ENCODE measurements at places on chromosomes 13 and 19.
A peak's percentile ranks its signal among the peaks of the same experiment; 100 is the strongest.

- peak; percentile 54 for DNase-seq
These were observed 303.3 kb downstream of the POU4F1 start for GRCh38 chr13:78299832-78300623.

GRCh38 chr13:48923376-48923775 lies 52.3 kb upstream of the FNDC3A start:
- DNase-seq, result no peak

DNA sequence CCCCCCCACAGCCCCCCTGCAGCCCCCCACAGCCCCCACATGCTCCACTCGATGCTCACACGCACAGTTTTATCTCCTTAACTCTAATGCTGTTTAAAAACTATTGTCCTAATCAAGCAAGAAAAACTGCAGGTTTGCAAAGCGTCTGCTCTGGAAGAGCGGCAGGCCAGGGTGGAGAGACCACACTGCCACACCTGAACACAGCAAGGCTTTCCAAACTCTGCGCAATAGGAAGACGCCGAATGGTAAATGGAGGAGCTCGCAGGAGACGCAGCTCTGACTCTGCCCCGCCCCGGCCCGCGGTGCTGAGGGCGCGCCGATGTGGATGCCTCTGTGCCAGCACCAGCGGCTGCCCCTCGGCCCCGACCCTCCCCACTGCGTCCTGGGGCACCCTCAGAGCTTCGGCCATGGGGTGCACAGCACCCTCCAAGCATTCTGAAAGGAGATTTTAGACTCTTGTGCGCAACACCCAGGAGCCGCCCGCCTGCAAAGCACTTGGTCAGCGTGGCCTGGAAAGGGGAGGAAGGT lies 32.4 kb downstream of the RASA3 start:
- DNase-seq, result no peak

DNA sequence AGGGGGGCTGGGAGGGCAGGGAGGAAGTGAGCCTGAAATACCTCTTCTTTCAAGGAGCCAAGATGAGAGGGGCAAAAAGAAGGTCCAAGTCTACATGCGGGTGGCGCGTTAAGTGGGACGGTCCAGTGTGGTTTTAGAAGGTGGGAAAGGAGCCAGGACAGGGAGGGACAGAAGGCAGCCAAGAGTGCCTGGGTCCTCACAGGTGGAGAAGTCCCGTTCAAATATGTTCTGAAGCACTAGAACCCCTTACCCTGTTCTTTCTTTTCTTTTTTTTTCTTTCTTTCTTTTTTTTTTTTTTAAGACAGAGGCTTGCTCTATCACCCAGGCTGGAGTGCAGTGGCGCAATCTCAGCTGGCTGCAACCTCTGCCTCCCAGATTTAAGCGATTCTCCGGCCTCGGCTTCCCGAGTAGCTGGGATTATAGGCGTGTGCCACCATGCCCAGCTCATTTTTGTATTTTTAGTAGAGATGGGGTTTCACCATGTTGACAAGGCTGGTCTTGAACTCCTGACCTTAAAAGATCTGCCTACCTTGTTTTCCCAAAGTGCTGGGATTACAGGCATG lies 7.4 kb downstream of the CAMSAP3 start:
- no peak for DNase-seq

GRCh38 chr13:21632196-21632595 lies 28.2 kb upstream of the MICU2 start:
- DNase-seq, result no peak

- DNase-seq, result no peak
These were observed 1.1 kb downstream of the MPV17L2 start for GRCh38 chr19:18194181-18194530.

GRCh38 chr13:39232401-39232980 lies 194.2 kb downstream of the NHLRC3 start:
- no peak for DNase-seq

GRCh38 chr13:41962994-41963393 lies 2.1 kb upstream of the VWA8 start:
- DNase-seq, result no peak

DNA sequence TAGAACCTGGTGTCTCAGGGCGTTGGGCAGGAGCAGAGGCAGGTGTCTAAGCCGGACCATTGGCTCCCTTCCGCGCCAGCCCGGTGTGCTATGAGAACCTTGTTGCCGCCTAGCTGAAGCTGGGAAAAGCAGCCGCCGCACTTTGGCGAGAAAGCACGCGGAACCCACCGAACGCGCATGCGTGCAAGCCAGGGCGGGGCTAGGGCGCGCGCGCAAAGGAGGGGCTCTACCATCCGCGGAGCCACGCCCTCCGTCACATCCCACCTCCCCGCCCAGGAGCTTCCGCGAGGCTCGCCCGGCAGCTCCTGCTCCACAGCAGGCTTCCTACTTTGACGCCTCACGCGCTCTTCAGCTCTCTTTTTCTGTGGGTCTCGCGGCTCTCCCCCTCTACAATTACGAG lies 51.3 kb downstream of the WDR87 start:
- peak; percentile 2 for DNase-seq

DNA sequence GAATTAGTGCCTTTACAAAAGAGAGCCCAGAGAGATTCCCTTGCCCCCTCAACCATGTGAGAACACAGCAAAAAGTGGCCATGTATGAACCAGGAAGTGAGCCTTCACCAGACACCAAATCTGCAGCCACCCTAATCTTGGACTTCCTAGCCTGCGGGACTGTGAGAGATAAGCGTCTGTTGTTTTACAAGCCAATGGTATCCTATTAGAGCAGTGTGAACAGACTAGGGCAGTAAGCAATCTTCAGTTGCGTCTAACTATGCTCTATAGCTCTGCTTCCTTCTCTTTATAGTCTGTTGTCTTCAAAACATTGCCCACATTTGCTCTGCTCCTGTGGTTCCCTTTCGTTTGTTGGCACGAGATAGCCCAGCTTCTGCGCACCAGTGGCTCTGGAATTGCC lies 109.5 kb upstream of the FNDC3A start:
- no peak for DNase-seq

DNA sequence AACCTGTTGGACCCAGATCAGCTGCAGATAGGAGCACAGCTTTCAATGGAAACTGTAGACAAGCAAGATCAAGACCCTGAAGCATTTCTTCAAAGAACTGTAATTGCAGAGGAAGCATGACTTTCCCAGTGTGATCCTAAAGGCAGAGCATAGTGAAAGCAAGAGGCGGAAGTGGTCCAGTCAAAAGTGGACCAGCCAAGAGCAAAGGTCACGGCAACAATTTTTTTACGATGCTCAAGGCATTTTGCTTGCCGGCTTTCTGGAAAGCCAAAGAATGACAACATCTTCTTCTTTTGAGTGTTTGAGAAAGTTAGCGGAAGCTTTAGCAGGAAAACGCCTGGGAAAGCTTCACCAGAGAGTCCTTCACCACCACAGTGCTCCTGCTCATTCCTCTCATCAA lies 111.6 kb downstream of the RNF17 start:
- DNase-seq, result no peak

DNA sequence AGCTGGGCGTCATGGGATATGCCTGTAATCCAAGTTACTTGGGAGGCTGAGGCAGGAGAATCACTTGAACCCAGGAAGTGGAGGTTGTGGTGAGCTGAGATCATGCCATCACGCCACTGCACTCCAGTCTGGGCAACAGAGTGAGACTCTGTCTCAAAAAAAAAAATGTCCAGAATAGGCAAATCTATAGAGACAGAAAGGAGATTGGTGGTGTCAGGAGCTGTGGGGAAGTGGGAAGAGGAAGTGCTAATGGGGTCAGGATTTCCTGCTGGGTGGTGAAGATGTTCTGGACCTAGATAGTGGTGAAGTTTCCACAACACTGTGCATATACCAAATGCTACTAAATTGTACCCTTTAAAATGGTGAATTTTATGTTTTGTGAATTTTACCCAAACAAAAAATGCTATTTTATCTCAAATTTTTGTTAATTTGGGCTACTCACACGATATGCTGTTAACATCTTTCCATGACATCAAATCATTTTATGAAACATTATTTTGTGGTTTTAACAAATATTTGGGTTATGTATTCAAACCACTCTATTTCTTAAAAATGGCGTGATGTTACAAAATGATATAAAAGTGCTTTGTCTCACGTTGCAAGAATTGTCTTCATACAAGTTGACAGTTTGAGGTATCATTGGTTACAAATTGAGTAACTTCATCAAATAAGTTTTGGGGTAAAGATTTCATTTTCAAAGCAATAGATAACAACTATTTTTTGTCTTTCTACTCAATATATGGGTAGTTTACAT lies 7.4 kb upstream of the CYP4F3 start:
- no peak for DNase-seq

DNA sequence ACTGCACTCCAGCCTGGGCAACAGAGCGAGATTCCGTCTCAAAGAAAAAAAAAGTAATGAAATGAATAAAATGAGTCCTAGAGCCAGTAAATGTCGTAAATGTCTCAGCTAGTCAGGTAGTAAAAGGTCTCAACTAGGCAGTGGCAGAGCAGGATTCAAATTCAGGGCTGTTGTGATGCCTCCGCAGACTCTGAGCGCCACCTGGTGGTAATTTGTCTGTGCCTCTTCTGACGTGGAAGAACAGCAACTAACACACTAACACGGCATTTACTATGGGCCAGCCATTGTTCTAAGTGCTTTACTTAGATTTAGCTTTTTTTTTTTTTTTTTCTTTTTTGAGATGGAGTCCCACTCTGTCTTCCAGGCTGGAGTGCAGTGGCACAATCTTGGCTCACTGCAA lies 30.2 kb downstream of the CYP2F1 start:
- DNase-seq, result peak; percentile 84

DNA sequence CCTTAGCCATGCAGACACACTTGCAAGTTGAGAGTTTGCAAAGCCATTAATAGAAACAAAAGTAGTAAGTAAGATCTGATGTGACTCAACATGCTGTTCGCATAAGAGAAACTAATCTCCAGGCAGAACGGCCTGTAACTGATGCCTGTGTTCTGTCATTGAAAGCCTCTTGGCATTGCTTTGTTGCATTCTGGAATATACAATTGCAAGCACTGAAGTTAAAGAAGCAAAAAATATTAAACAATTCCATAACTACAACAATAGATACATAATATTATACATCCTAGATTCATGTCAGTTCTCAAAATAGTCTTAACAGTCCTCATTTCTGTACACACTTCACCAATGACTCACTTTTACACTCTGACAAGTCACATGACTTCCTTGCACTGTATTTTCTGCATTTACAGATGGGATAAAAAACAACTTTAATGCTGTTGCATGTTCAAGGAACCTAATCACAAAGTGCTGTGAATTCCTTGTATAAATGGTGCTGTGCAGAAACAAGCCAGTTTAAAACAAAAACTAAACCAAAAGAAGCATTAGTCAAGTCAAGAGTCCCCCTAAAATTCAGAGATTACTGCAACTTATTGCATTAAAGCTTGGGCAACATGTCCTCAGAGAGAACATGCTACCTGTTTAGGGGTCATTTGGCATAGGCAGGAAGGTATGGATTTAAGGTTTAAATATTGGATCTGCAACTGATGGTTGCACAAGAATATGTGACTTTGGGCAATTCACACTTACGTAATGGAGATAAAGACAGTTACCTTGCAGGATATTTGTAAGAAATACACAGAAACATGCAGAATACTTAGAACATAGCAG lies 79.5 kb upstream of the SERP2 start:
- DNase-seq, result no peak

DNA sequence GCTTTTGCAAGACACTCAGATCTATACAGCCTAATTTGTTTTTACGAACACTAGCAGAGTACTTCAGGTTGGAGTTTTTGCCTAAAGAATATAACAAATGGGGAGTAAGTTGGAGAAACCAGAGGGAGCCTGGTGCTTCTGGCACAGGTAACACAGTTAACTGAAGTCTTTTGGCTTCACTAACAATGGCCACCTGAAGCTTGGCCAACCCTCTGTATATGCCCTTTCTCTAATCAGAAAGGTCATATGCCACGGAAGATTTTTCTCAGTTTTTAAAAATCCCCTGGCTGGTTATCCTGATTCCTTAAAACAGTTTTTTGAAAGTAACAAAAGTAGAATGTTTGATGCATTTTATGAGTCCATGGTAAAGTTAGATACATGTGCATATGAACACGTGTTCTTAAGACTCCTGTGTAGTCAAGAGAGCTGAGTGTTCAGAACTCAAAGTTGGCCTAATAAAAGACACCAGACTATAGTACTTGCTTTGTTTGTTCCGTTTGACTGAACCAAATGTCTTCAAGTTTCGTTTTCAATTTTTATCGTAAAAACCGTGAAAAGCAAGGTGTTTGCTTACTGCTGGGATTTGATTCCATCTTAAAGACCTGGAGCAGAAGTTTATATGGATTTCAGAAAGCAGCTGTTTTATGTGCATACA lies 137.5 kb downstream of the KCNRG start:
- DNase-seq, result peak; percentile 42

GRCh38 chr19:21910318-21910717 lies 74.3 kb upstream of the ZNF43 start:
- no peak for DNase-seq

DNA sequence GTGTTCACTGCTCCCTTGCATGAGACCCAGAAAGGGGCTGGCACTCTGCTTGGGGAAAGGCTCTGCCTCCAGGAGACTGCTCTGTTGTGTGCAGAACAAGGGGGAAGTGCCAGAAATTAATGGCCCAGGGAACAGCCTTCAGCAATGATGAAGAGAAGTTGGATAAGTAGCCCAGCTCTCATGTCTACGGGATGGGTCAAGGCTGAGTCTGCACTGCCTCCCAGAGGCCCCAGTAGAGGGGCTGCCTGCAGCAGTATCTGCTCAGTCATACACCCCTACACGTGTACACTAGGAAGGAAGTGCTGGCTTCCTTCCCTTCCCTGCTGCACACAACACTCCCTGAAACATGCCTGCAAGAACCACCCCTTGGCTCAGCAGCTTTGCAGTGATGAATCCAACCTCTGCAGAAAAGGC lies 54.6 kb upstream of the URI1 start:
- DNase-seq, result no peak

DNA sequence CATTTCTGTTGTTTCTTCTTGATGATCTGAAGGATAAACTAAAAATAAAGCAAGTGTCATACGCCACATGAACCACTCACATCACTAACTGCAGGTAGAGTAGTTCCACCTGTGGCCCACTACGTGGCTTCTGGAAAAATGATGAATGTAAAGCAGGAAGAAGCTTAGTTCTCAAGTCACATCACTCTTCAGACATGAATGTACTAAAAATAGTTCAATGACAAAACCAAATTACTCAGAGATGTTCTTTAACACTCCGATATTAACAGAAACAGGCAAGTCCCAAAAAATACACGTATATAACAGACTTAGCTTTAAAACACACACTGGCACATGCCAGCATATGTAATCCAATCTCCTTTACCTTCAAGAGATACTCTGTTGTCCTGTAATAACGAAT lies 21.6 kb downstream of the RAB20 start:
- DNase-seq, result no peak

GRCh38 chr13:112972258-112972657 lies 3.2 kb downstream of the MCF2L start:
- no peak for DNase-seq

DNA sequence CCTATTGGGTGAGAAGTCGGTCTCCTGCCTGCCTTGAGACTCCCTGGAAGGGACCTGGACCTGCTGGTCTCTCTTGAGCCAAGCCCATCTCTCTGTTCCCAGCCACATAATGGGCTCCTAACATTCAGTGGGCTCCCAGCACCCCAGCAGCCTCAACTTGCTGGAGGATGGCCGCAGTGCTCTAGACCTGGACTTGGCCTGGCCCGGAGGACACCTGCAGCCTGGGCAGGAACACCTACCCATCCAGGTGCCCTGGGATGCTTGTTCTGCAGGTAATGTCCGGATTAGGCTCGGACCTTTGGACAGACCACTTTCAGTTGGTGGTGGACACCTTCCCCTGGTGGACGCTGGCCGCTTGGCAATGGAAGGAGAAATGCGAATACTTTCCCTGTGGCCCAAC lies 214.6 kb downstream of the URI1 start:
- DNase-seq, result no peak
